ENCODE measurements at places on chromosomes 4 and X. TPM values are rescaled to one million over a fixed set of nuclear protein-coding genes. Genes with fewer than 3 reads are reported as not detected.

- no peak for DNase-seq
- no peaks in the 10 kb centered on the region for H3K4me1 ChIP-seq
- no peak overlapping the region for H3K4me3 ChIP-seq
Observed at GRCh38 chrX:132836471-132836870, 122.0 kb downstream of the HS6ST2 start.

- no peak for DNase-seq
- no peaks in the 10 kb centered on the region for H3K36me3 ChIP-seq
- H3K27me3 ChIP-seq: no peaks in the 10 kb centered on the region
- H3K4me1 ChIP-seq: no peaks in the 10 kb centered on the region
- H3K27ac ChIP-seq: no peak overlapping the region
Observed at GRCh38 chrX:69045616-69046345, 119.5 kb downstream of the PJA1 start.

DNA sequence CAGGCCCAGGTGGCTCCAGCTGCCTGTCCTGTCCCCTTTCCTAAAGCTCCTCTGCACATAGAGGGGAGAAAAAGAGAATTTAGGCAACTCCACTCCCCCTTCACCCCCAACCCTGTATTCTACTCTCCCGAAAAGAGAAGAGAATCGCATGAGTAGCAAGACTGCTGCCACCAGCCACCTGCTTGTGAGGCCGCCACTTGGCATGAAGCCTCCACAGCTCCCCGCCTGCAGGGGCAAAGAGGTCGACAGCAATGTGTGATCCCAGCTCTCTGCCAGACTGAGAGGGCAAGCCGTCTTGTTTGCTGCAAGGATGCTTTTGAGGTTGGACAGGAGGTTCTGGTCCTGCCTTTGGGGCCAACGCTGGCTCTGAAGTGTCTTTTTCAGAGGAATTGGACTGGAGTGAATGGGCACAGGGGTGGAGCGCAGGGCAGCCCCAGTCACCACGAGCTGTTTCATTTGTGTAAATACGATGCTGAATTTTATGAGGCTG lies 77.1 kb downstream of the STARD8 start:
- H3K27ac ChIP-seq: no peak overlapping the region
- H3K27me3 ChIP-seq: no peaks in the 10 kb centered on the region
- no peak overlapping the region for H3K4me3 ChIP-seq
- no peak for DNase-seq

GRCh38 chr4:5036239-5036638 lies 15.0 kb upstream of the STK32B start:
- H3K27me3 ChIP-seq: no peaks in the 10 kb centered on the region
- no peak overlapping the region for H3K4me3 ChIP-seq
- H3K27ac ChIP-seq: no peak overlapping the region
- peaks cover 12% of the 10 kb centered on the region for H3K4me1 ChIP-seq

DNA sequence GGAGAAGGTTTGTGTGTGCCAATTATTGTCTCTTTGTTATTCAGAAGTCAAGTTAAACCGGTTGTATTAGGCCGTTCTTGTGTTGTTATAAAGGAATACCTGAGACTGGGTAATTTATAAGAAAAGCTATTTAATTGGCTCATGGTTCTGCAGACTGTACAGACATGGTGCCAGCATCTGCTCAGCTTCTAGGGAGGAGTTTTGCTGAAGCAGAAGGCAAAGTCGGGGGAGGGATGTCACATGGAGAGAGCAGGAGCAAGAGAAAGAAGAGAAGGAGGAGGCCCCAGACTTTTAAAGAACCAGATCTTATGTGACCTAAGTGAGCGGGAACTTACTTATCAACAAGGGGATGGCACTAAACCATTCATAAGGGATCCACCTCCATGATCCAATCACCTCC lies 349.3 kb upstream of the PCDH18 start:
- no peak overlapping the region for H3K4me3 ChIP-seq
- H3K27ac ChIP-seq: no peak overlapping the region
- no peaks in the 10 kb centered on the region for H3K36me3 ChIP-seq
- H3K4me1 ChIP-seq: no peaks in the 10 kb centered on the region
- DNase-seq: no peak
- no peaks in the 10 kb centered on the region for H3K27me3 ChIP-seq

GRCh38 chrX:46637938-46638337 lies 64.4 kb downstream of the CHST7 start:
- no peaks in the 10 kb centered on the region for H3K36me3 ChIP-seq
- no peaks in the 10 kb centered on the region for H3K4me1 ChIP-seq
- H3K4me3 ChIP-seq: no peak overlapping the region

DNA sequence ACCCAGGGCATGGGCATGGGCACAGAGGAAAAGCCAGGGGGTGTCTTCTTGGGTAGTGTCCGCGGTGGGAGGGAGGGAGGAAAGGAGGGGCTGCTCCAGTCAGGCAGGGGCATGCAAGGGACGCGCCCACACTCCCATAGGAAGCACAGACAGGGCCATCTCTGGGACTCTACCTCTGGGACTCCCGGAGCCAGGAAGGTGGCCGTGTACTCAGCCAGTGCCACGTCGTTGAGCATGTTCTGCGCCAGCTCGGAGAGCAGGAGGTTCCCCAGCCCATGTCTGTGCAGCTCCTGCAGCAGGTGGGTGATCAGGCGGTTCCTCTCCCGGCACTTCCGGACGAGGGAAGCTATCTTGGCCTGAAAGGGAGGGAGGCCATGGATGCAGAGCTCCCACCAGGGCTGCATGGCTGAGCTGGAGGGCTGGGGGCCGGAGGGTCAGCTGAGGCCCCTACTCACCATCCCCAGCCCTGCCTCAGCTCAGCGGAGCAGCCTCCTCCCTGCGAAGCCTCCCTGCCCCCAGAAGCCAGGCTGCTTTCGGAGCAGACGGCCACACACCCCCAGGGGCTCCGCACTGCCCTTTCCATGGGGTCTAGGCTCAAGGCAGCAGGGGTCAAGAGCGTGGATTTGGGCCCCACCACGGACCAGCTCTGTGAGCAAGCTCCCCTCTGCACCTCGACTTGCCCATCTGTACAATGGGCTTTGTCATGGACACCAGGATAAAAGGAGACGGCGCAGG lies 44.6 kb downstream of the C4orf50 start:
- H3K4me1 ChIP-seq: no peaks in the 10 kb centered on the region
- no peak for DNase-seq
- H3K27me3 ChIP-seq: no peaks in the 10 kb centered on the region
- H3K36me3 ChIP-seq: no peaks in the 10 kb centered on the region
- no peak overlapping the region for H3K4me3 ChIP-seq

DNA sequence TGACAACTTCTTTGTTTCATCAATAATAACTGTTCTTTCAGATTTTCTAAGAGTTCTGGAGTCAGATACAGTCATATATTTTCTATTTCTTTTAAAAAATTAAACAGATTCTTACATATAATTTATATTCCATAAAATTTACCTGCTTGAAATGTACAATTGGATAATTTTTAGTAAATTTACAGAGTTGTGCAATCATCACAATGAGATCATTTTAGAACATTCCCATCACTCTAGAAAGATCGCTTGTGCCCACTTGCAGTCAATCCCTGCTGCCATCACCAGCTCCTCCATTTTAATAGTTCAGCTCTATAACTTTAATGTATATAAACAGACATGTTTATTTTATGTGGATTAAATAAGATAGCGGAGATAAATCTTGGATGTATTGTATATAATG lies 29.6 kb upstream of the PRSS48 start:
- no peaks in the 10 kb centered on the region for H3K36me3 ChIP-seq
- DNase-seq: no peak
- H3K4me1 ChIP-seq: no peaks in the 10 kb centered on the region
- H3K27me3 ChIP-seq: no peaks in the 10 kb centered on the region
- H3K27ac ChIP-seq: no peak overlapping the region

GRCh38 chr4:184335520-184335919 lies 117.8 kb upstream of the ENPP6 start:
- no peak overlapping the region for H3K4me3 ChIP-seq
- H3K27ac ChIP-seq: no peak overlapping the region
- peaks cover 2% of the 10 kb centered on the region for H3K4me1 ChIP-seq
- no peaks in the 10 kb centered on the region for H3K36me3 ChIP-seq
- DNase-seq: no peak

- no peaks in the 10 kb centered on the region for H3K27me3 ChIP-seq
- no peaks in the 10 kb centered on the region for H3K4me1 ChIP-seq
- no peak overlapping the region for H3K27ac ChIP-seq
- H3K36me3 ChIP-seq: no peaks in the 10 kb centered on the region
- no peak overlapping the region for H3K4me3 ChIP-seq
Observed at GRCh38 chr4:13349096-13349495, 135.0 kb downstream of the RAB28 start.

DNA sequence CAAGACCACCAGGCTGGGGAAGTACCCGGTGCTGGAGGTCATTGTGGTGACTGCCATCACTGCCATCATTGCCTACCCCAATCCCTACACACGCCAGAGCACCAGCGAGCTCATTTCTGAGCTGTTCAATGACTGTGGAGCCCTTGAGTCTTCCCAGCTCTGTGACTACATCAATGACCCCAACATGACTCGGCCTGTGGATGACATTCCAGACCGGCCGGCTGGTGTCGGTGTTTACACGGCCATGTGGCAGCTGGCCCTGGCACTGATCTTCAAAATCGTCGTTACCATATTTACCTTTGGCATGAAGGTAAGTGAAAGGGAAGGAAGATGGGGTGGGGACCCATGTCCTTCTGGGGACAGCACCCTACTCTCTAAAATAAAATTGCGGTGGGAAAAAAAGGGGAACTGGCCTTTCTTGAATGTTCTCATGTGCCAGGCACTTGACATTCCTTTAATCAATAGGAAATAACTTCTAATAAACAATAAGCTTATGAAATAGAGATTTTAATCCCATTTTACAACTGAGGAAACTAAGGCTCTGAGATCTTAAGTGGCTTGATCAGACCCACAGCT lies 51.6 kb downstream of the CLCN4 start:
- H3K27ac ChIP-seq: no peak overlapping the region
- H3K4me1 ChIP-seq: no peaks in the 10 kb centered on the region
- DNase-seq: no peak
- no peaks in the 10 kb centered on the region for H3K27me3 ChIP-seq
- H3K36me3 ChIP-seq: no peaks in the 10 kb centered on the region
- no peak overlapping the region for H3K4me3 ChIP-seq

DNA sequence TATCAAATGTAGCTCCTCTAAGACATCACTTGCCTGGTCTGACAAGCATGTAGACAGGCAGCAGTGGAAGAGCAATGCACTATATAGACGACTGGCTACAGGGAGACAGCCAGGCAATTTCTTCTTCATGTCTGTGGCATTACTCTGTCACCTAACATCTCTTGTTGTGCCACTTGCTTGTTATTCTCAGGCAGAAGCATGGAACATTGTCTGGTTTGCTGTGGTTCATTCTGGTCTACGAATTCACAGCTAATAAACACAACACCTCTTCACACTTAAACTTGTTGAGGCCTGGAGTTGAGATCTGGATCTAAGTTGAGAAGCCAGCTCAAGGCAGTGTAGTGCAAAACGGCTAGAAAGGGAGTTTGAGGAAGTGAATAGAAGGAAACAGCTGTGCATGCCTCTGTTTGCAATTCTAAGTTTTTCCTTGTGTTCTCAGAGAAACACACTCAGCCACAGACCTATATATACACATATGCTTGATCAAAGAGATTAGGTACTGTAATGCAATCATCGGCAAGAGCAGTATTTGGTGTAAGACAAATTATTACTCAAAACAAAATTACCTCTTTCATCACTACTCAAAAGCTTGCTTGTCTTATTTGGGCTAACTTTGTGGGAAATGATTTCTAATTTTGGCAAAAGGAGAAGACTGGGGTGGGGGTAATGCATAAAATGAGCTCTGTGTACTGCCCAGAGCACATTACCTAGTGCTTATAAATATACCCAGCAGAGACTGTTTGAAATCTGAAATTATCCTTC lies 243.8 kb downstream of the PPP3CA start:
- H3K27ac ChIP-seq: no peak overlapping the region
- H3K4me3 ChIP-seq: no peak overlapping the region
- H3K27me3 ChIP-seq: no peaks in the 10 kb centered on the region
- peak; percentile 64 for DNase-seq

GRCh38 chr4:1722551-1723118 lies 1.3 kb downstream of the TACC3 start:
- peaks cover 23% of the 10 kb centered on the region for H3K4me1 ChIP-seq
- H3K27ac ChIP-seq: peak overlapping the region; percentile 61
- peaks cover 19% of the 10 kb centered on the region for H3K36me3 ChIP-seq
- no peak for DNase-seq
- H3K4me3 ChIP-seq: peak overlapping the region; percentile 72

DNA sequence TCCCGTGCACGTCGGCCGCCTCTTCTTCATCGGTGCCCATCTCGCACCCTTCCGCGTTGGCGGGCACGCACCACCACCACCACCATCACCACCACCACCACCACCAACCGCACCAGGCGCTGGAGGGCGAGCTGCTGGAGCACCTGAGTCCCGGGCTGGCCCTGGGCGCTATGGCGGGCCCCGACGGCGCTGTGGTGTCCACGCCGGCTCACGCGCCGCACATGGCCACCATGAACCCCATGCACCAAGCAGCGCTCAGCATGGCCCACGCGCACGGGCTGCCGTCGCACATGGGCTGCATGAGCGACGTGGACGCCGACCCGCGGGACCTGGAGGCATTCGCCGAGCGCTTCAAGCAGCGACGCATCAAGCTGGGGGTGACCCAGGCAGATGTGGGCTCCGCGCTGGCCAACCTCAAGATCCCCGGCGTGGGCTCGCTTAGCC lies 1.4 kb downstream of the POU4F2 start:
- peaks cover 32% of the 10 kb centered on the region for H3K27me3 ChIP-seq
- no peaks in the 10 kb centered on the region for H3K36me3 ChIP-seq
- no peak overlapping the region for H3K4me3 ChIP-seq
- DNase-seq: no peak

- H3K4me1 ChIP-seq: no peaks in the 10 kb centered on the region
- no peak overlapping the region for H3K27ac ChIP-seq
- H3K36me3 ChIP-seq: no peaks in the 10 kb centered on the region
- no peak for DNase-seq
- H3K27me3 ChIP-seq: no peaks in the 10 kb centered on the region
Observed at GRCh38 chrX:45381841-45382240, 181.2 kb upstream of the DIPK2B start.

DNA sequence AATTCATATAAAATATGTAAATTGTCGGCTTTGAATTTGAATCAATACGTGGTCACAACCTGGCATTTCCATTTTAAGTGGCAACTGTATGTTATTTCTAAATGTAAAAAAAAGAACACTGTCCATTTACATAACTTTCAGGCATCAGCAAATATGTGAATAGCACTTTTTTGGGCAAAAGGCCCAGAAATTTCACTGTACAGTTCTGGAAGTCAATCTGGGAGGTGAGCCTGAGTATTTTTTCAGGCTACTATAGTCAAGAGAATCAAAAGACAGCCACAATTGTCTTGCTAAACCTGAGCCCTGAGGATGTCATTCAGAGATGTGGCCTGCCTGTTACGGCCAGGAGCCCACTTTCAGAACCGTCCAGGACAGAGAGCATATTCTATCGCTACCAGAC lies 543.9 kb upstream of the MAGEB2 start:
- H3K4me3 ChIP-seq: no peak overlapping the region
- DNase-seq: peak; percentile 60
- H3K4me1 ChIP-seq: no peaks in the 10 kb centered on the region
- H3K36me3 ChIP-seq: no peaks in the 10 kb centered on the region

The PNCK gene
- polyA plus RNA-seq: not detected

The ADGRG2 gene
- polyA plus RNA-seq: 0.05 TPM

The GPRASP2 gene
- polyA plus RNA-seq: 8.8 TPM

The SPATA18 gene
- 7.2 TPM for polyA plus RNA-seq

The ZNF732 gene
- polyA plus RNA-seq: 0.21 TPM

The PNMA3 gene
- not detected for polyA plus RNA-seq

The TMEM271 gene
- not detected for polyA plus RNA-seq

Measured in fibroblast of lung (primary cell).